SK-N-DZ (cell line): ENCODE measurements at places on chromosomes 2 and 18.

- no peak for DNase-seq
Observed at GRCh38 chr2:222404151-222404905, 20.0 kb upstream of the SGPP2 start.

DNA sequence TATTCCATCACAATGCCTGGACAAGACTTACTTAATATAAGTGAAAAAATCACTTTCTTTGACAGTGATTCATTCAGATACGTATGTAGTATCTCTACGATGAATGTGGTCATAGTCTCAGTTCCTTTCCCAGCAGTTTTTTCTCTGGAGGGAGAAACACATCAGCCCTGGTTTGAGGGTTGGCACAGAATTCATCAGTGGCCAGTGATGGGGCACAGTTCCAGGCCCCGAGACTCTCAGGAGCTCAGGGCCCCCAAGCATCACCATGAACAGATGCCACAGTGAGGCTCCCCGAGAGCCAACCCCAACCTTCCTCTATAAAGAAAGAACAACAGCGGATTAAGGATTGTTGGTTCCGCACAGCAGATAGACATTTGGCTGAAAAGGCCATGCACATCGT lies 12.5 kb downstream of the PRKAG3 start:
- DNase-seq = no peak

DNA sequence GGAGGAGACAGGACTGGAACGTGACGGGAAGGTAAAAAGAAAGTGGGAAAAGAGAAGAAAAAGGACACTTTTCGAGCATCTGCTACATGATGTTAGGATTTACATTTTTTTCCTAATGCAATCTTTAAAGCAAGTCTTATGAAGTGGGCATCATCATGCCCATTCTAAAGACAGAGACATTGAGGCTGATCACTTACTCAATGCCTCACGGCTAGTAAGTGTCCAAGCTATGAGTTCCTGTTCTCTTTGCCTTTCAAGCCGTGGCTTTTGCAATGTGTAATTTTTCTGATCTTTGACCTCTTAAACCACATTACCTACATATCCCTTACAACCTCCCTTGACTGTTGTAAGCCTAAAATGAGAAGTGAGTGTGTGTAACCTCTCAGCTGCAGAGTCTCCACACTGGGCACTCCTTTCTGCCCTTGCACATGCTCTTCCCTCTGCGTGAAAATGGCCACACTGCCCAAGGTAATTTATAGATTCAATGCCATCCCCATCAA lies 649.2 kb downstream of the RNF144A start:
- DNase-seq = no peak

GRCh38 chr2:131063501-131064283 lies 29.6 kb downstream of the FAM168B start:
- DNase-seq = no peak

DNA sequence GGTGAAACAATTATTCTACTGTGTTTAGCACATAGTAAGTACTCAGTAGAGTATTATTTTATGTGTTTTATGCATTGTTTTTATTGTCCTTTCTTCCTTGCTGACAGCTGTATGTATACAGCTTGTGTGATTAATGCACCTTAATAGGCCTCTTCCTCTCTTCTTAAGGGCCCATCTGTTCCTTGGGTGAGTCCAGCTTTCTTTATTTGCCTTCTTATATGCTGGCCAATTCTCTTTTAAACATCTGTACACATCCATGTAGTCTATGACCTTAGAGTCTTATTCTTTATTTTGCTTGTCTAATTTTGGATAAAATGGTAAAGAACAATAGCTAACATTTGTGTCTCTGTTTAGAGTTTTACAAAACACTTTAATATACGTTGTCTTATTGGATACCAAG lies 333.7 kb upstream of the MEIS1 start:
- DNase-seq = no peak

- DNase-seq = no peak
Observed at GRCh38 chr2:28687640-28688385, 63.8 kb upstream of the PPP1CB start.

DNA sequence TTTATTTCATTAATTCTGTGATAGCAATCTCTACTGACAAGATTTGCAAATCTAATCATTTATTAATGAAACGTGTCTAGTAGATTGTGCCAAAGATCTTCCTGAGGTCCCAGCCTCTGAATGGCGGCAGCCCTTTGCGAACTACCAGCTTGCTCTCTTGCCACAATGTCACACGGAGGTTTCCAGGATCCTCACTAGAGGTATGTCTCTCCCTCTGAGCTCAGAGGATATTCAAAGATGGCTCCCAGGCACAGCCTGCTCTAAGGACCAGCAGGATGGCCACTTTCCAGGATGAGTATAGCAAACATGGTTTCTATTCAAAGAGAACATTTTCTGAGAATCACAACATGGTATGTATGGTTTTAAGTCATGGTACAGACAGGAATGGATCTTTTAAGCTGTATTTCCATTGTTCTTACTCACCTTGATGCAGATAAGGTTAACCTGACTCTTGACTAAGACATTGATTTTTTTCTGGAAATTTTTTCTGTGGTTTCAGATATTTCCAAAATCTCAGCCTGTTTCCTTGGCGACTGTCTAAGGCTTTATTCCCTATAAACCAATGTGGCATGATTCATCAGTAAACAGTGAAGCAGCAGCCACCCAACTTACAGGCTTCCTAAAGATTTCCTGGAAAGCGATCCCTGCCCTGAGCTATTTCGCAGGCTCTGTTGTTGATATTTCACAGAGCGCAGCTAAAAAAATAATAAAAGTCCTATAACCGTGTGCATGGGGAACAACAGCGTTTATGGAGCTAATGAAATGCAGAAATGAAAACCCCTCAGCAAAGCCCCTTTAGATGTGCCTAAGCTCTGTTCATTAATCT lies 54.1 kb upstream of the KLF7 start:
- no peak for DNase-seq

DNA sequence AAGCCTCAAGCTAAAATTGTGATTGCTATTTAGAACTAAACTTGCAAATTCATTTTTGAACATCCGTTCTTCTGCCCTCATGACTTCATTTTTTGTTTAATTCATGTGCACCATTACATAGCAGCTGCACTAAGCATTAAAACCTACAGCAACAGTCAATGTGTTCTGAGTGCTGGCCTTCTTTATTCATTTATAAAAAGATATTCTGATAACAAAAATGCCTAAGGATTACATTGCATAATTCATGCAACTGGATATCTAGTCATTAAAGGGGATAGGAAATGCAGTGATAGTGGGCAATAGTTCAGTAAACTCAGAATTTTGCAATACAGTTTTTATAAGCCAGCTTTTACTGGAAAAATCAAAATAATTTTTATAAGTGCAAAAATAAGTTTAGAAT lies 294.4 kb upstream of the EPC2 start:
- DNase-seq = no peak

DNA sequence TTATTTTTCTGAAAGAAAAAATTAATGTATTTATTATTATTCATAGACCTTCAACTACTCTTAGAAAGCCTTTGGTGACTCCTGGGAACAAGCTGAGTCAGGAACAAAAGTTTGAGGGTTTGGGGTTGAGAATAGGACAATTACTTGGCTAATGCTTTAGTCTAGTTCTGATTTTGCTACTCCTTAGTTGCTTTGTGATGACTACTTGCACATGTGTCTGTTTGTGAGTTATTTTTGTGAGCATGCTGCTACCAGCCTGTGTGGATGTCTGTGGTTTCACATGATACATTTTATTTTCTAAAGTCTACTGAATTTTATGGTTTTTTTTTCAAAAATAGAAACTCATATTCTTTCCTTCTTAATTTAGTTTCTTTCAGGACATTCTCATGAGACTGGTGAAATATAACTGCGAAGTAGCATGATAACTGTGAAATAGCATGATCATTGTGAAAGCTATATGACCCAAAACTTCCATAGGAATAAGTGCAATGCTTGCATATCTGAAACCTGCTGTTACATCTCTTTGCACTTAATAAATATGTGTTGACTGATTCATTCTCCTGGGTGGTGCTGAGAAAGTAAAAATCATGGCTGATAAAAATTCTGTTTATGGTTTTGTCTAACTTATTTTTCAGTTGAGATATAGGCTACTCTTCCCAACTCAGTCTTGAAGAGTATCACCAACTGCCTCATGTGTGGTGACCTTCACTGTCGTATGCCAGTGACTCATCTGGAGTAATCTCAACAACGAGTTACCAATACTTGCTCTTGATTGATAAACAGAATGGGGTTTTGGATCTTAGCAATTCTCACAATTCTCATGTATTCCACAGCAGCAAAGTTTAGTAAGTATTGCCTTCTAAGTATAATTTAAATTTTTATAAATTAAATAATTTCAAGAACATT lies 17.9 kb upstream of the IL18R1 start:
- no peak for DNase-seq

GRCh38 chr2:234981197-234982095 lies 29.6 kb downstream of the SH3BP4 start:
- DNase-seq = no peak

GRCh38 chr2:114525955-114526354 lies 83.5 kb downstream of the DPP10 start:
- DNase-seq = no peak

- no peak for DNase-seq
Observed at GRCh38 chr2:182038576-182038975, 52.9 kb downstream of the PPP1R1C start.

DNA sequence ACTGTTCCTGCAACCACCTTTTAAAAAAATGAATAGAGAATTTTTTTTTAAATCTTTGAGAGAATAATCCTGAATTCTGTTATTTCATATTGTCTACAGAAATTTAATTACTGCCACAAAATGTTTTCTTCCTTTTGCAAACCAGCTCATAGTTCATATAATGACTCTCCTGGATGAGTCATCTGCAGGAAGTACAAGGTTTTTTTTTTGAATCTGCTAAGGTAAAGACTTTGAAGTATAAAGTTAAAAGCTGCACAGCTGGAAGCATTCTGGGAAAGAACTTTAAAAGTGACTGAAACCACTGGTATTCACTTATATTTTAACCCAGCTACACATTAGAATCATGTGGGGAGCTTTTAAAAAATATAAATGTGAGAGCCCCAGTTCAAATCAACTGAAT lies 25.4 kb downstream of the SESTD1 start:
- DNase-seq = no peak

GRCh38 chr18:37547196-37547827 lies 18.3 kb downstream of the CELF4 start:
- DNase-seq = no peak

GRCh38 chr18:56658261-56658660 lies 7.1 kb downstream of the WDR7 start:
- DNase-seq = no peak

GRCh38 chr18:31723639-31723989 lies 37.1 kb downstream of the SLC25A52 start:
- DNase-seq = no peak

GRCh38 chr2:204881655-204882054 lies 336.4 kb downstream of the PARD3B start:
- peak; percentile 38 for DNase-seq

GRCh38 chr2:127348426-127349000 lies 39.3 kb downstream of the MAP3K2 start:
- no peak for DNase-seq

GRCh38 chr18:77056344-77057005 lies 76.1 kb downstream of the MBP start:
- DNase-seq = no peak

DNA sequence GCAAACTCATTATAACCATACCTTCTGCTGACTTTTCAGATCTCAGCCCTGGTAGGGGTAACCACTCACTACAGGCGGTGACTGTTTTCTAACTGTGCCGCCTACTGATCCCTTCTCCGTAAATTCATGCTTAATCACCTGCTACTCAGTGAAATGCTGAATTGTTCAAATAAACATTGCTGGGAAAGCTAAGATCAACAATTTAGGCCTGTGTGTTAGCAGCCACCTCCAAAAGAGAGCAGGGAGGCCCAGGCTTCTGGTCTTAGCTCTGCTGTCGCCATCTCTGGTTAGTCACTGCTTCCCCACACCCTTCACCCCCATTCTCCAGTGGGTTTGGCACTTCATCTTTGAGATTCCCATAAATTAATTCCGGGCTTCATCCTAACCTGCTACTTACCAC lies 21.8 kb upstream of the NT5C1B start:
- DNase-seq = no peak
